SK-N-SH (cell line): ENCODE measurements at places on chromosomes 2 and 18.
A peak's percentile ranks its signal among the peaks of the same experiment; 100 is the strongest.

GRCh38 chr2:60519231-60519863 lies 34.1 kb downstream of the BCL11A start:
- DNase-seq, result no peak

DNA sequence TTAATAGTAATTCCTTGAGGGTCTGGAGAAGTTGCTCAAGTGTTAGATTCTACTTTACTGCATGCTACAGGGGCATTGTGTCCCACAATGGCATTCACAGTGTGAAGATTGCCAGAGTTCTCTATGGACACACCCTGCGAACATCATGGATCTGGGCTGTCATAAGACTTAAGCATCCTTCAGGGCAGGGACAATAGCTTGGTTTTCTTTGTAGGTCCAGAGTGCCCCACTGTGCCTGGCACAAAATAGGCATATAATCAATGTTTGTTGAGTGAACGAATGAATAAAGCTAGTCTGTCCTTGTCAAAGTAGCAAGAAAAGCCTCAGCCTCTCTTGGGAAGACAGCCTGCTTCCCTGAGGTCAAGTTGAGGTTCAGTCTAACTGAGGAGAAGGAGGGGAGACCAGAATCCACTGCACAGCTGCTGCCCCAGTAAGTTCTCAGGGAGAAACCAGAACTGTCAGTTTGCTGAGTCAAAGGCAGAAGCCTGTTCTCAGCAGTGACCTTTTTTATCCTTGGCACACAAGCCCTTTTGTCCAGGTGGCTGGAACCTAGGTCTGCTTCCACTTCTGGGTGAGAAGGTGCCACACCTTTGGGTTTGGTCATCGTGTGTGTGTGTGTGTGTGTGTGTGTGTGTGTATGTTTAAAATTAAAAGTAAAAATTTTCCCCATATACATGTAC lies 15.0 kb downstream of the INPP4A start:
- DNase-seq, result no peak

DNA sequence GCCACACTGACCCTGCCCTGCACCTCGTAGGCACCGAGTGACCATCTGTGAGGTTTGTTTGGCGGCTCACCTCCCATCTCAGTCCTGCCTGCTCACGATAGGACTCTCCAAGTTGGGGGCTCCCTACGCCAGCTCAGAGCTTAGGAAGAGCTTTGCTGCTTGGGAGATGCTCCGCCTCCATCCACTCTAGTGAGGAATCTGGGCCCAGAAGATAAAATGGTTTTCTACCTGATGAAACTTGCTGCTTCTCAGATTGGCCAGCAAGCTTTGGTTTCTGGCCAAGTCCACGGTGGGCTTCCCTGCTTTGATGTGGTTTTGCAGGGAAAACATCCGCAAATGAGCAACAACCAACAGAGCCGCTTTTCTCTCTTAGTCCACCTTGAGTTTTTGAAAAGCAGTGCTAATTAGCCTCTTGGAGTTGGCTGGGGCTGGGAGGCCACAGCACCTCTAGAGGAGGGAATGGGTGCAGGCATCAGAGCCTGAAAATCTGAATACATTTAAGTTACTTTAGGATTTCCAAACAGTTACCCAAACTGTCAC lies 42.2 kb downstream of the THNSL2 start:
- DNase-seq, result no peak

DNA sequence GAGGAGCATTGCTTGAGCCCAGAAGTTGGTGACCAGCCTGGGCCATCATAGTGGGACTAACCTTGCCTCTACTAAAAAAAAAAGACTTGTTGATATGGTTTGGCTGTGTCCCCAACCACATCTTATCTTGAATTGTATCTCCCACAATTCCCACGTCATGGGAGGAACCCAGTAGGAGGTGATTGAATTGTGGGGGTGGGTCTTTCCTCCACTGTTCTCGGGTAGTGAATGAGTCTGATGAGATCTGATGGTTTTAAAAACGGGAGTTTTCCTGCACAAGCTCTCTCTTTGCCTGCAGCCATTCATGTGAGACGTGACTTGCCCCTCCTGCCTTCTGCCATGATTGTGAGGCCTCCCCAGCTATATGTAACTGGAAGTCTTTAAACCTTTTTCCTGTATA lies 47.0 kb downstream of the PROC start:
- no peak for DNase-seq

DNA sequence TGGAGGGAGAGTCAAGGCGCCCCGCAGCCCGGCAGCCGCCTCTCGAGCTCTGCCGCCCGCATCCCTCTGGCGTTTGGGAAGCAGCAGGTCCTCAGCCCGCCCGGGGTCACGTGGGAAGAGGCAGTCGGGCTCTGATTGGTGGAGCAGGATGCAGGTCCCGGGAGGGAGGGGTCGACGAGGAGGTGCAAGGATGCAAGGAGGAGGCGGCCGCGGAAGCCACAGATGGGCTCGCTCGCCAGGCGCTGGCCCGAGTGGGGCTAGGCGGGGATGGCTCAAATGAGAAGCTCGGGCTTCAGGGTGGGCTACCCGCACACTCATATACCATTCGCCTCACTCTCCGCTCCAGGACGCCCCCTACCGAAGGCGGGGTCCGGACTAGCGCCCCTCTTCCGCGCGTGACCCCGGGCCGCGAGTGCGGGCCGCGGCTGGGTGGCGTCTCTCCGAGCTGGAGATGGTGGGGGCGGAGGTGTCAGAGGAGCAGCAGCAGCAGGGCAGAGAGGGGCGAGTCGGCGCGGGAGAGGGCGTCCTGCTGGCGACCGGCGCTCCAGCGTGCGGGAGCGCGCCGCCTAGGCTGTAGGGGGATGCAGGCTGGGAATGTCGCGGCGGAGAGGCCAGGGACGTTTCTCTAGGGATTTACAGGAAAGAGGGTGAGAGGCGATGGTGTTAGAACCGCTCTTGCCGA lies at the start of gene TMEFF2:
TSS of gene TMEFF2 (minus strand) at position 68 of the 682 bp plus-strand sequence. CDS start 409 bp downstream, outside the sequence.
- peak; percentile 98 for DNase-seq

DNA sequence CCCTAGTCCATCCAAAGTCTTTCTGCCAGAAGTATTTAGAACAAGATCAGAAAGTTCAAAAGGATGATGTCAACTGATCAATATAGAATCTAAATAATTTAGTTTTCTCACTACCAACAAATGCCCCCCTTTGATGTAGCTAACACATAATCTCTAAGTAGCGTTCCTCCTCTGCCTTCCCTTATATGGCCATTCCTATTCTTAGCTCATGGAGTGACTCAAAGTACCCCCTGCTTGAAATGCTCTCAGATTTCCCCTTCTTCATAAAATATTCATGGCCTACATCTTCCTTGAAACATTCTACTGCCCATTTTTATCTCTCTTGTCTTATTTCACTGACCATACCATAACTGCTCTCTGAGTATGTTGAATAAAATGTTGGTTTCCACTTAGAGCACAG lies 151.5 kb downstream of the UPP2 start:
- DNase-seq, result no peak

GRCh38 chr2:75862547-75862946 lies 151.8 kb upstream of the GCFC2 start:
- no peak for DNase-seq

- peak; percentile 74 for DNase-seq
These were observed 60.5 kb downstream of the STPG4 start for GRCh38 chr2:47094511-47095142.

DNA sequence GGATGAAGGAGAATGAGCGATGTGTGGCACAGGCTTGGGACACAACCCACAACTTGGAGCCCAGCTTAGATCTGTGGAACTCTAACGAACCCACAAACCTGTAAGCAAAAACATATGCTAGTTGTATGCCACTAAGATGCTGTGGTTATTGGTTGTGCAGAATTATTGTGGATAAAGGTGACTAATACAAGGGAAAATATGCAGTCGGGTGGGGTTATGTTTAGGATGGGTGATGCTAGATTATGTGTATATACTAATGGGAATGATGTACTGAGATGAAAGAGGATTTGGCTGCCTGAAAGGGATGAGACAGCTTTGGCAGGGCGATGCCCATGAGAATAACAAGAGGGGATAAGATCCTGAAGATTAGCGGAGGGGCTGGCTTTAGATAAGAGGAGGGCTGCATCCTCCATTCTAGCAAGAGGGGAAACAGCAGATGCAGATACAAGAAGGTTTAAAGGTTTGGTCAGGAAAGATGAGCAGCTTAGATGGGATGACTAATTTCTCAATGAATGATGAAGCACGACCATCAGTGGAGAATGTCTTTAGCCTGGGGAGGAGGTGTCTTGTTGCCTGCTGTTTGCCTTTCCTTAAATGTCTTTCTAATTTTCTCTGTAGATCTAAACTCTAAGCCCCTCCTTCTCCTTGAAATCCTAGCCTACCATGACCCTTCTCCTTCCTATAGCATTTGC lies 49.6 kb downstream of the GALNT14 start:
- DNase-seq, result no peak

GRCh38 chr2:191676790-191677645 lies 918 bp upstream of the NABP1 start:
- peak; percentile 31 for DNase-seq

- peak; percentile 78 for DNase-seq
These were observed 796 bp downstream of the SPIRE1 start for GRCh38 chr18:12656938-12657683.

GRCh38 chr2:226639550-226639949 lies 160.1 kb downstream of the IRS1 start:
- no peak for DNase-seq

GRCh38 chr18:8943900-8944870 lies 158.3 kb upstream of the NDUFV2 start:
- DNase-seq, result no peak

GRCh38 chr18:26471826-26472225 lies 76.5 kb downstream of the KCTD1 start:
- DNase-seq, result no peak

DNA sequence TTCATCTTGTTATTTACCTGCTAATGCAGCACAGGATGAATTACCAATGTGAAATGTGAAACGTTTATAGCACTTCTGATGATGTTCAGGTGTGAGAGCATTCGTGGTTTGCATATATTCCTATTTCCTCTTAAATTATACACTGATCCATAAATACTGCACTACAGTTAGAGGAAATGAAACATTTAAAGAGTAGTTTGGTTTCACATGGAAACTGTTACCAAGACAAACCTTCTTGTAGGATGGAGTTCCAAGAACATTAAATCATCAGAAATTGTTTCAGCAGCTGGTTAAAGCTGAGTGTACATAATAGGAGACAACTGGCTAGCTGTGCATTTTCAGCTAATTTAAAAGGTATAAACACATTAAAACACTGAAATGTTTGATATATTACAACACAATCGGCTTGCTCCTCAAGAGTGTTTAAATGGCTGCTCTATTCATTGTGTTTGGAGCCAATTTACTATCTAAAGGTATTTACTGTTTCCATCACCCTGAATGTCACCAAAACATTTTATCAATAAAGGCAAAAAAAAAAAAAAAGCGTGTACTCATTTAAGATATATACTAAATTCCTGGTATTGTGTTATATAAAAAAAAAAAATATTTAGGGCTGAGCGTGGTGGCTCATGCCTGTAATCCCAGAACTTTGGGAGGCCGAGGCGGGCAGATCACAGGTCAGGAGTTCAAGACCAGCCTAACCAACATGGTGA lies 100.6 kb downstream of the DYM start:
- no peak for DNase-seq

GRCh38 chr2:142786918-142787702 lies 90.4 kb upstream of the KYNU start:
- DNase-seq, result no peak

GRCh38 chr2:110900191-110900590 lies 167.8 kb downstream of the ACOXL start:
- DNase-seq, result no peak

DNA sequence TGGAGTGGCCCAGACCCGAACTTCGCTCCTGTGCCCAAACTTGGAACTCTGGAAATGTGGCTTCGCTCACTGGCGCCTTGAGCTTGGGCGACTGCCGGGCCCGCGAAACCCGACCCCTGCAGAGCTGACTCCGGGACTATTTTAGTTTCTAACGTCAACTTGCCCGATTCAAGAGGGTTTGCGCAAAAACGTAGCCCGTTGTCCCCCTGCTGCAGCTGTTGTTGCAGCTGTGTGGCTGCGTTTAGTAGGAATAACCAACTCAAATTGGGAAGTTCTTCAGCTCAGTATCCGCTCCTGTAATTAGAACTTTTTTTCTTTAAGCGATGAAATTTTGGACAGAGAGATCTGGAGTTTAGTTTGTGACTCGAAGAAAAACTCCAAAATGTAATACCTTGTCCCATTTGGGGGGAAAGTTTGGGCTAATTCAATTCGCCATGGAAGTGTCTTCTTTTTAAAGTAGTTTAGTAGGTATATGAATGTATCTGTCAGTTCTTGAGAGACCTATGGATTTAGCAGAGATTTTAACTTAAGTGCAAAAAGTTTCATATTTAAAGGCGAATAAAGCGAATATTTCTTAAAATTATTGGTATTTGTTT lies 559 bp downstream of the MYL12A start:
- DNase-seq, result no peak

DNA sequence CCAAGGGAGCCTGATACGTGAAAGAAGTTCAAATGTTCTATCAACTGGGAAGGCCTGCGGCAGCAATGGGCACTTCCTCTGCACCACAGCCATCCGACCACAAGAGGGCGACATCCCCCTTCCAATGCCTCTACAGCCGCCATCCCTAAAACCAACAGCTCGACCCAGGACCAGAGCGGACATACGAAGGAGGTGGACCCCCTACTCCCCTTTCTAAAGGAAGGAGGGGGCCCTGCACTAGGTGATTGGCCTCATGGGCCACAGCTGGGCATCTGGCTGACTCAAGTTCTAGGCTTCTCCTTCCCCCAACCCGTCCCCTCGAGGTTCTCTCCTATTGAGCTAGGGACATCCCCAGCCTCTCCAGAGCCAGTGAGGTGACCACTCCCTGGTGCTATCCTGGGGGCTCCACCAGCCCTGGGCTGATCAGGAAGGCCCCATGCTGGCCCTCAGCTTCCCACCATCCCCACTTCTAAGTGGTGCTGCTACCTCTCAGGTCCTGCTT lies 217.2 kb downstream of the TNS1 start:
- peak; percentile 90 for DNase-seq

DNA sequence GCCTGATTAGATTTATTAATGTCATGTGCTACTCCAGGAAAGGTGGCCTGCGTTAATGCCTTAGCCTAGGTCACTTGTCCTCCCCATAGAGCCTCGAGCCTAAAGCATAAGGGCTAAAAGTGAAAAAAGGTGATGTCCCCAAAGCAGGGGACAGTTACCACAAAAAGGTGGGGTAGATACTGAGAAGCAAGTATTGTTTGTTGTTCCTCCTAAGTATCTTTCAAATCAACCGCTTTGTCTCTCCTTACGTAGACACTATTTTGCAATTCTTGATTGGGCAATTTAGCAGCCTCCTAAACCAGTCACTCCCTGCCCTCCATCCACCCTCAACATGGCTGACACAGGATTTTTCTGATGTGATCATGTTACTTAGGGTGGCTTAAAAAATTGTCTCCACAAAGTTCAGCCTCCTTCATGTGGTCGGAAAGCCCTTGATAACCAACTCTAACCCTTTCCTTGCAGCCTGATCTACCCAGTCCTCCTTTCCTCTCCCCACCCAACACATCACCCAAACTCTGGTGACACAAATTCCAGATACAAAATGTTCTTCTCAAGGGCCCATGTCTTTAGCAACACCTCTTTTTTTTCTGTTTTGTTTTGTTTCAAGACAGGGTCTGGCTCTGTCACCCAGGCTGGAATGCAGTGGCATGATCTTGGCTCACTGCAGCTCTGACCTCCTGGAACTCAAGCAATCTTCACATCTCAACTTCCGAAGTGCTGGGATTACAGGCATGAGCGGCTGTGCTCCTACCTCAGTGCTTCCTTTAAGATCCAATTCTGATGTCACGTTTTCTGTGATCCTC lies 6.9 kb downstream of the INHA start:
- DNase-seq, result no peak
